Right lung (tissue), 10 donors: ENCODE measurements at places on chromosomes 1 and 21. TPM values are rescaled to one million over a fixed set of nuclear protein-coding genes. Genes with fewer than 3 reads are reported as not detected.

GRCh38 chr1:212219679-212220463 lies 65.3 kb upstream of the PPP2R5A start:
- DNase-seq, result no peak

- DNase-seq, result no peak
Observed at GRCh38 chr1:230112131-230112701, 45.2 kb downstream of the GALNT2 start.

DNA sequence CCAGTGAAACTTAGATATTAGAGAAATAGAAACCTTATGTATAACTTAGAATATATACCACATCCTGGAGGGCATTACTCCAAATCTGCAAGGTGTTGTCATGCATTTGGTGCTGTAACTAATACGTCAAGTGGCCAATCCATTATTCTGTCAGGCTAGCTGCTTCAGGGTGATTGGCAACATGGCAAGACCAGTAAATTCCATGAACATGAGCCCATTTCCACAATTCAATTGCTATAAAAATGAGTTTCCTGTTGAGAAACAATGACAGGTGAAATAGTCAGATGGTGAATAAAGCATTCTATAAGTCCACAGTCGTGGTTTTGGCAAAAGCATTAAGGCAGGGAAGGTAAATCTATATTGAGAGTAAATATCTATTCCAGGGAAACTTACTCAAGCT lies 566.0 kb downstream of the ADGRL2 start:
- no peak for DNase-seq

GRCh38 chr1:93816970-93817678 lies 61.9 kb downstream of the DNTTIP2 start:
- peak; percentile 53 for DNase-seq

DNA sequence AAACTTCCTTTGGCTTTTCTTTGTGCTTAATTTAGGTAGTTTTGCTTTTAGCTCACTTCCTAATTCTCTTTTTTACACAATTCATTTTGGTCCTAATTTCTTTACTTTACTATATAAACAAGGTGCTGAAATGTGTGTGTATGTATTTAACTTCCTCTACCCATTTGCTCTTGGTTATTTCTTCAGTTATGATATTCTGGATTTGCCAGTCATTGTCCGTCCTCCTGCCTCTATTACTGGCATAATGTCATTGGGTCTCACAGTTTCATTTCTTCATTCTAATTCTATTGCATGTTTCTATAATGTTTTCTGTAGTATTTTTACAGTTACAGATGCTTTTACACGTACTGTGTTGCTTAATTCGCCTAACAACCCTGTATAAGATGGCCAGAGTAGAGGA lies 96.2 kb downstream of the ZMYM4 start:
- DNase-seq, result no peak

- DNase-seq, result no peak
Observed at GRCh38 chr1:59384443-59384842, 87.5 kb downstream of the FGGY start.

DNA sequence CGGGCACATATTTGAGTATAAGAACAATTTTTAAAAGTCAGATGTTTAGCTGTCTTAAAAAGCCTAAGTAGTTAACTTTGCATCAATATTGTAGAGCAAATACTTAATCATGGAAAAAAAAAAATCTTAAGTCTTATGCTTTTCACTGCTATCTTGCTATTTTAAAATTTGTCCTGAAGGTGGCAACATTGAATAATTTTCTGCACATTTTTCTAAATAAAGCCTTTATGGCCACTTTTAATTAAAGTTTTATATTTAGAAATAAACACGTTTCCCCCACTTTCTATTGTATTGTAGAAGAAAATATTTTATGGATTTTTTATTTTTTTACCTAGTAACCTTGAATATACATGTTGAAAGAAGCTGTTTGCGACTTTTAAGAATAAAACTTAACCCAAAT lies 198.8 kb downstream of the AMY1C start:
- no peak for DNase-seq

GRCh38 chr1:69569576-69570328 lies 2.0 kb downstream of the LRRC7 start:
- DNase-seq, result no peak

- no peak for DNase-seq
Observed at GRCh38 chr1:58060559-58061170, 485.9 kb downstream of the OMA1 start.

GRCh38 chr1:229629261-229629660 lies 3.2 kb downstream of the URB2 start:
- no peak for DNase-seq

- DNase-seq, result no peak
Observed at GRCh38 chr1:89904219-89904980, 83.6 kb downstream of the LRRC8D start.

GRCh38 chr1:30633294-30633693 lies 90.1 kb downstream of the MATN1 start:
- DNase-seq, result no peak

DNA sequence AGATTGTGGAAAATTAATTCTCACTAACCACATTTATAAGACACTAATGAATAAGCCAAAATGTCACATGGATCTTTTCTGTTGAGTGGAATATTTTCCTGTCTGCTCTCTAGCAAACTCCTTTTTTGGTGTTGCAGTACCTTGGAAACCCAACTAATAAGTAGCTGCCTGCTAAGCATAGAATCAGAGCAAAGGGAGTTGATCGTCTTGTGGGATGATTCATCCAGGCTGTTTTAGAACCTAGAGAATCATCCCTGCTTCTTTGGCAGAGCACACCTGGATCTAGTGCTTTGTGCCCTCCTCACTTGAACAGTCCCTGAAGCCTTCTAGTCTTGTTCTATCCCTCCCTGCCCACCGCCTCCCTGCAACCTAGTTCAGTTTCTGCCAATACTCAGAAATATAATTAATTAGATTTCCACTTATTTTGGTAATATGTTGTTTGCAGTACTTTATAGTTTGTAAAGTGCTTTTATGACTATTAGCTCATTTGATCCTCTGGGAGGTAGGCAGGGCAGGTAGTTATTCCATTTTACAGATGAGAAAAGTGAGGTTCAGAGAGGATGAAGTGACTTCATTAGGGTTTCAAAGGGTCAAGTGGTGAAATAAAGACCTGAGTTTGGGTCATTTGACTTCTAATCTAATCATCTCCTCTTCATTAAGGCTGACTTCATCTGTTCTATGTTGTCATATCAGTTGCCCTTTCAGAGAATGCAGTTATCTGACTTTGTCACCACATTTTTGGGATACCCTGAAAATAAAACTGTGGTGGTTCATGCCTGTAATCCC lies 2.5 kb downstream of the AGO4 start:
- DNase-seq, result no peak

DNA sequence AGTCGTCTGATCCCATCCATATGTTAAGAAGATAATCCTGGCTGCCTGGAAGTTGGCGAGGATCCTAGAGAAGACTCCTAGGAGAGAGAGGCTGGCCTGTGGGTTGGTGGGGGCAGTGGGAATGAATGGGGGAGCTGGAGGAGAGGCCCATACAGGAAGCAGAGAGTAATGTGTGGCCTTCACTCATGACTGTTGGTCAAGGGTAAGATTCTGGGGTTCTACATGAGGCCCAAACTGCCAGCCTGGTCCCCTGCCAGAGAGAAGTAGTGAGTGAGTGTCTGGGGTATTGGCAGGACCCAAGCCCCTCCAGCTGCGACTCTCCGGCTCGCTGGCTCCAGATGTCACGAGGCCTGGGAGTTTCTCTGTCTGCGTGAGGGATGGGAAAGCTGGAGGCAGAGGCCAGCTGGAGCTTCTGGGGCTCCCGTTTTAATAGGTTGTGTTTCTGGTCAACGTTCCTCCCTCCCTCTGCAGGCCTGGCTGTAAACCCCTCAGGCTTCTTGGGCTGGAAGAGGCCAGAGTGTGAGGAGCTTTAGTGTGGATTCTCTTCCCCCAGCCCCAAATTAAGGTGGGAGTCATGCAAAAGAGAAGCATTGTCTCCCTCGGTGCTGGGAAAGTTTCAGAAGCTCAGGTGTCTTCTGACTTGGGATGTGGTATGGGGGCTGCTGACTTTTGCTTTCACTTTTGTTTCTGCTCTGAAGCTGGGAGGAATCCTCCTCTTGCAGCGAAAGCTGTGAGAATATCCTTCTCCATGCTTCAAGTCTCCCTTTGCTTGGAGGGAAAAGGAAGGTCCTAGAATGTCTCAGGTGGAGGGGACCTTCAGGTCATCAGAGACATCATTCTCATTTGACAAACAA lies 2.6 kb downstream of the TMEM51 start:
- peak; percentile 52 for DNase-seq

- DNase-seq, result no peak
Observed at GRCh38 chr1:116207126-116207735, 96.0 kb downstream of the MAB21L3 start.

- DNase-seq, result peak; percentile 17
Observed at GRCh38 chr1:157490467-157491165, 61.7 kb downstream of the FCRL5 start.

DNA sequence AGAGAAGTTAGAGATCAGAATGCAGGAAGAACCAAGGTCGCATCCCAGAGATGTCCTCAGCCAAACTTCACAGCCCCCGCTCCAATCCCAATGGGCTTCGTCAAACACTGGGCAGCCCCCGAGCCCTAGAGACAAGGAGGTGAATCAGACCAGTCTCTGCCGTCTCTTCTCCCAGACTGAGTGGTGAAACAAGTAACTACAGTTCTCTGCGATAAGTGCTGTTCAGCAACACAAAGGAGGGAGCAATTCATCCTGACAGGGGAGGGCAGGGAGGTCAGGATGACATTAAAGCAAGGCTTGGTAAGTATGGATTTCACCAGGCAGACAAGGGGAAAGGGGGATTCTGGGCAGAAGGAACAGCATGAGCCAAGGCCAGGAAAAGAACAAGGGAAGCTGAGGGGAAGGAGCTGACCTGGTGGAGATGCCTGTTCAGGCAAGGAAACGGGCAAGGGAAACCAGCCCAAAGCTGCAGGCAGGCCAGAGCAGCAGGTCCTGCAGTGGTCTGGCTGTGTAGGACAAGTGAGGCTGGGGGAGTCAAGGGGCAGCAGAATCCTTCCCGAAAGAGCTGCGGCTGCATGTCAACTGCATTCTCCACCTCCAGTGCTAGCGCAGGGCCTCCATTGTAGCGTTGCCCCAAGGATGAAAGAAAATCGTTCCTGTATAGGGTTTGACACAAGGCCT lies 13.6 kb upstream of the ERI3 start:
- no peak for DNase-seq

DNA sequence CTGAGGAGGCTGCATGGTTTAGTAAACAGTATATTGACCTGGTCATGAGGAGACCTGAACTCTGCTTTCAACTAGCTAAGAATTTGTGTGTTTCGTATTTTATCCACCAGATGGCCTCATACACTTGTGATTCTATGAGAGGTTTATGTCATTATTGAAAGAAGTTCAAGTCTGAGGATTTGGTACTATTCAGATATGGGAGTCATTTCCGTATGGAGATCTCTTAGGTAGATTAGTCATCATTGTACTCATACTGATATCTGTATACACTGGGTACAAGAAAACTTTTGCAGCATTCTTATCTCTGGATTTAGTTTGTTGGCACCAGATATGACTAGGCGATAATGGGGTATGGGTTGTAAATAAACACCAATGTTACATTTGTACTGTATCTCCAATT lies 26.6 kb downstream of the ATF6 start:
- peak; percentile 18 for DNase-seq

- no peak for DNase-seq
Observed at GRCh38 chr21:27761623-27762022, 794.7 kb upstream of the ADAMTS5 start.

DNA sequence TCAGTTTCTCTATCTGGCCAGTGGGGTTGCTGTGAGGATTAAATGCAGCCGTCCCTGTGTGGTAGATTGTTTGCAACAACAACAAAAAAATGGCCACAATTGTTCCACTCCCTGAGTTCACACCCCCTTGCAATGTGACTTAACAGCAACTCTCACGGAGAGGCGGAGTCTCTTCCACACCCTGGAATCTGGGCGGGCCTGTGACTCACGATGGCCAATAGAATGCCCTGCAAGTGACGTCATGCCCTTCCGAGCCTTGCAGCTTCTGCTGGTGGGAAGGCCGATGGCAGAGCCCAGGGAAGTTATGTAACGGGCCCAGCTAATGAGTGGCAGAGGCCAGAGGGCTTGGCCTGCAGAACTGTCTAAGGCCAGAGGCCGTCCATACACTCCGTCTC lies 87.9 kb downstream of the RIPK4 start:
- DNase-seq, result peak; percentile 85

- DNase-seq, result no peak
Observed at GRCh38 chr1:46447499-46448108, 42.0 kb upstream of the DMBX1 start.

GRCh38 chr1:16175610-16176553 lies 20.0 kb upstream of the EPHA2 start:
- peak; percentile 96 for DNase-seq

GRCh38 chr1:18452550-18452949 lies 28.2 kb upstream of the KLHDC7A start:
- DNase-seq, result no peak

DNA sequence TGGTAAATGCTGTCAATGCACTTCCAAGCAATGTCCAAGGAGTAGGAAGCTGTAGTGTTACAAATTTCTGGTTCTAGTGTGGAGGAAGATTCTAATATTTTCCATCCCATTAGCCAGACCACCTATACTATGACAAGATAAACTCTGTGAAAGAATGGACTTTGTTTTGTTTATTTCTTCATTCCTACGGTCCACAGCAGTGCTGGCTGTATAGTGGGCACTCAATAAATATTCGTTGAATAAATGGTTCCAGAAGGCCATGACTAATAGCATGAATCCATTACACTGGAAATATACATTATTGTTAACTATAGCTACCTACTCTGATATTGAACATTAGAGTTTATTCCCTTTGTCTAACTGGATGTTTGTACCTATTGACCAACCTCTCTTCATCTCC lies 8.3 kb upstream of the MYSM1 start:
- DNase-seq, result no peak

DNA sequence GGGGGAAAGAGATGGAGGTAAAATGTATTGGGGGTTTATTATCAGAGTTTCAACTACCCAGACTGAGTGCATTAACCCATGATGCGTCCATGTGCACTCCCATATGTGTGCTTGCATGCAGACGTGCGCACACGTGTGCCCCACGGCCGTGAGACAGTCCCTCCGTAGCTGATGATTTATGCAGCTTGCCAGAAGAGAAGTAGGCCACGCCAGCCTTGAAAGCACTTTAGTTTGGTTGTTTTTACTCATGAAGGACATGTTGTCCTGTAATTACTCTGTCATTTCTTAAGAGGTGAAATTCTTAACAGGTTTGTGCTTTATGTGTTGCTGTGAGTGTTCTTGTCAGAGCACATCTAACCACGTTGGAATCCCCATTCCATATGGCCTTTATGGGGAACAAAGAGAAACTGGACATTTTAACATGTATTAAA lies 467.8 kb downstream of the LMO4 start:
- DNase-seq, result no peak

Gene LCE1F
- not detected for polyA plus RNA-seq

Gene MAPKAPK2
- 53.6 TPM for polyA plus RNA-seq

Gene KDM5B
- 102 TPM for polyA plus RNA-seq

Gene SPATA6
- polyA plus RNA-seq, result 33.7 TPM

Gene SH2D2A
- 0.46 TPM for polyA plus RNA-seq

Gene PADI2
- 16.3 TPM for polyA plus RNA-seq

Gene ZNF593OS
- polyA plus RNA-seq, result 1.2 TPM

Gene MARCKSL1
- polyA plus RNA-seq, result 502 TPM

Gene IRF6
- 20.5 TPM for polyA plus RNA-seq

Gene CHIA
- polyA plus RNA-seq, result 4.7 TPM
